ENCODE measurements at places on chromosomes 11 and 22.

DNA sequence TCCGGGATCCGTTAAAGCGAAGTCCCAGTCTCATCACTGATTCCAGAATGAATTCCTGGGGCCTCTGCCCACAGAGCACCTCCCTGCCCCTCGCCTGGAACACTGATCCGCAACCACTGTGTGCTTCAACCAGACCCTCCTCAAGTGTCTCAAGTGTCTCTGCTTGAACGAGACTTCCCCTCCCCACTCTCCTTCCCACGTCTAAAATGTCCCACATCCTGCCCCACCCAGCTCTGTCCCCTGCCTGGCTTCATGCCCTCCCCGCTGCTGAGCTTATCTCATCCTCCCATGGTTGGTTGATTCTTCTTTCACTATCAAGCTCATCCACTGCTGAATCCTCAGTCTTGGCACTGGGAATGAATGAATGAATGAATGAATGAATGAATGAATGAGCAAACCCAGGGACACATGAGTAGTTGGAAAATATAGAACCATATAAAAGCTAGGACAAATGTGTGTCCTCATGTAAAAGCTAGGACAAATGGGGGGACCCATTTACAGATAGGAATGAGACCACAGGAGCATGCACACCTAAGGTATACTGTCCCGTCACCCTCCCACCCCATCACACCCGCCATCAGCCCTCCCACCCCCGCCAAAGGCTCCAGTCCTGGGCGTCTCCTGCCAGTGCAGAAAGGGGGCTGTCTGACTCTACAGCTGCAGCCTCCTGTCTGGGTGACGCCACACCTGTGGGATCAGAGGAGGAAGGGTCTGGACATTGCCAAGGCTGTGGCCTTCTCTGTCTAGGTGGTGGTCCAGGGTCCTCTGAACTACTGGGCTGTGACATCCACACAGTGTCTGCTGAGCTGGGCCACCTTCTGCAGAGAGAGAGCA is 71.4 kb upstream of the LINC01488 start:
- no peak for DNase-seq

GRCh38 chr11:108965306-108966001 is 300.6 kb downstream of the DDX10 start:
- no peak for DNase-seq

DNA sequence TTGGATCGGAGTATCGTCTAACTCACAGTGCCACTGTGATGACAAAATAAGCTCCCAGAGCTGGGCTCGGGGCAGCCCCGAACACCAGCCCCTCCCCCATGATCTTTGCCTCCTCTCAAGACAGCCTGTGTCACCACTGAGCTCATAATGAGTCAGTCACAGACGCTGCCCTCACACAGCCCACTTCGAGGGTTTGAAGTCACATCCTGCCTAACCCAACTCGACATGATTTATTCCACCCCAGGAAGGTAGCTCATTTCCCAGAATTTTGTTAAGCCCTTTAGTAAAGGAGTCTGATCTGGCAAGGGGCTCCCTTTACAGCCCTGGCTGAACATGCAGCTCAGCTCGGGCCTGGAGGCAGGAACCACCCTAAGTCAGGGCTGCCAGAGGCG is 22.8 kb downstream of the MYH9 start:
- no peak for DNase-seq

DNA sequence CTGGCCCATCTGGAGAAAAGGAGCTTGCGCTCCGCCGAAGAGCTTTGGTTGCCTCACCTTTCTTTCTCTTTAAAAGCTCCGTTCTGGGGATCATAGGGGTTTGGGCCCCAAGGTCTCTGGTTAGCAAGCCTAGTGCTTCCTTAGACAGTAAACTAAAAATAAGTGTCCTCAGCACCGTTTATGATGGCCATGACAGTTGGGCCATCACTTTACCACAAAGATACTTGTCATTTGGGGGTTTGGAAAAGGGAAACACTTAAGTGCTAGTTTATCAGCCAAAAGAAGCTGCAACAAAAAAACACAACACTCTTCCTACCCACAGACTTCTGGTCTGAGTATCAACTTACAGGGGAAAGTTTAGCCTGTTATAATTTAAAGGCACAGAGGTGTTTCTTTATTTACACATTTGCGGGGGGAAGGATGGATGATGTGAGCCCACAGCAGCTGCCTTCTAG is 88.4 kb upstream of the CD44 start:
- DNase-seq, result no peak

GRCh38 chr11:27699242-27699925 is 871 bp downstream of the BDNF start:
- no peak for DNase-seq

- no peak for DNase-seq
Measured at GRCh38 chr11:114080219-114080618, 20.7 kb downstream of the ZBTB16 start.

DNA sequence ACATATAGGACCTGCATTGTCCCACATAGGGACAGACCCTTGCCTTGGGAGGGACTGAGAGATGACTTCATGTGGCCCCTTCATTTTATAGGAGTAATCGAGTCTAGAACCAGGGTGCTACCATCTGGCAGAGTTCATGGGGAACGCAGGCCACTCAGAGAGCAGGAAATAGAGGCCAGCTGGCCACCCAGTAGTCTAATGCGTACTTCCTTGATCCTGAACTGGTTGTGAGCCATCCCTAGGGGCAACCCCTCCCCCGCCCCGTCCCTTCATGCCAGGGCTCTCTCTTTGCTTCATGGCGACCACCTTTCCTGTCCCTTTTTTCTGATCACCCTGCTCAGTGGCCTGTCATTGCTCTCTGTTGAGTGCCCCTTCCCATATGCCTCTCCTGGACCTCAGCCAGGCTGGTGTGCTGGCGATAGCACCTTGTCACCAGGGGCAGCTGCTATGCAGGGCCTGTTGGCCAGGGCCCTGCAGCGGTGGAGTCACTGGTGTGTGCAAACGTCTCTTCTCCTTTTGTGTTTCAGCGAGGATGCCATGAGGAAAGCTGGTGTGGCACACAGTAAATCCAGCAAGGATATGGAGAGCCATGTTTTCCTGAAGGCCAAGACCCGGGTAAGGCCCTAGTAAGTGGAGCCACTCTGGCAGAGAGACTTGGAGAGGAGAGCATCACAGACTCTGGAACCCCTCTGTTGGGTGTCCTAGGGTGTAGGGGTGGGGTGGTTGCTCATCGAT is 29.3 kb downstream of the MED15 start:
- no peak for DNase-seq

DNA sequence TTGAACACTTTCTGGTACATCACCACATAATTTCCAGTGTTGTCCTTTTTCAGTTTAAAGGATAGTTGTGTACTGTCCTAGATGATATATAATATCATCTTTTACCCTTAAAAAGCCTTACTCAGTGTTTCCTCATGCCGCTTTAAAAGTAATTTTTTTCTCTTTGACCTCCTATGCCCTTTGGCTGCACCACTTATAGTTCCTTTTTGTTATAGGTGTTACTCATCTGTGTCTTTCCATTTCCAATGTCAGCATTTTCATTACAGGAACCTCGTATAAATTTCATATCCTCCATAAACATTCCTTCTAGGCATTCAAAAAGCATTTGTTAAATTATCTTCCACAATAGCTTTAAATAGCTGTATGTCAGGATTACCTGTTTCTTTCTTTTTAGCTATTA is 40.8 kb downstream of the USP47 start:
- no peak for DNase-seq

DNA sequence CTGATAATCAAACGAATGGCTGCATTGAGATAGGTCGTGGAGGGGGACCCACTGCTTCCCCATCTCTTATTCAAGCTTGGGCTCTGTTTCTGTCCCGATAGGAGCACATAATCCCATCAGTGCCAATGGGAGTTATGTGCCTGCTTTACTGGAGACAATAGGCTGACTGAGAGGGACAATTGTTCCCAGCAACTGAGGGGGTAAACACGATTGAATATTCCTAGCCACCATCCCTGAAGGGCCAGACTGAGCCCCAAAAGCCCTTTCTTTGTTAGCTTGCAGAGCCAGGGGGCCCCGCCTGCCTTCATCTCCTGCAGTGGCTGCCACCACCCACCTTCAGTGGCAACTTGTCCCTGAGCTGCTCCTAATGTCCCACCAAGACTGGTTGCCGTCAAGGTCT is 172.8 kb upstream of the NAV2 start:
- DNase-seq, result no peak

DNA sequence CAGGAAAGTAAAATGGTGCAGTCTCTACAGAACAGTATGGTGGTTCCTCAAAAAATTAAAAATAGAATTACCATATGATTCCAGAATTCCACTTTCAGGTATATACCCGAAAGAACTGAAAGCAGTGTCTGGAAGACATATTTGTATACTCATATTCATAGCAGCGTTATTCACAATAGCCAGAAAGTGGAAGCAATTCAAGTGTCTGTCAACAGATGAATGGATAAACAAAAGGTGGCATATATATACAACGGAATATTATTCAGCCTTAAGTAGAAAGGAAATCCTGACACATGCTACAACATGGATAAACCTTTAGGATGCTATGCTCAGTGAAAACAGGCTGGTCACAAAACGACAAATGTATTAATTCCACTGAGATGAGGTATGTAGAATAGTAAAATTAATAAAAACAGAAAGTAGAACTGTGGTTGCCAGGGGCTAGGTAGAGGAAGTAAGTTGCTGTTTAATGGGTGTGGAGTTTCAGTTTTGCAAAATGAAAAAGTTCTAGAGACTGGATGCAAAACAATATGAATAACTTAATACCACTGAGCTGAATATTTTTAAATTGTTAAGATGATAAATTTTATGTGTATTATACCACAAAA is 14.5 kb downstream of the SAA1 start:
- DNase-seq, result no peak

GRCh38 chr11:107856981-107857517 is 1.5 kb downstream of the SLC35F2 start:
- DNase-seq, result no peak

- DNase-seq, result no peak
Measured at GRCh38 chr11:91790346-91791170, 434.1 kb upstream of the FAT3 start.

GRCh38 chr11:71172680-71173079 is 79.7 kb downstream of the SHANK2 start:
- DNase-seq, result no peak

- no peak for DNase-seq
Measured at GRCh38 chr22:26743149-26743548, 85.8 kb downstream of the MIAT start.

Data from esophagus squamous epithelium (tissue), 5 donors.